Lung (tissue), 17 donors: ENCODE measurements at places on chromosomes 3 and 15. TPM values are rescaled to one million over a fixed set of nuclear protein-coding genes. Genes with fewer than 3 reads are reported as not detected.

GRCh38 chr3:89108291-89108550 is 800 bp downstream of the EPHA3 start:
- no peak for DNase-seq

DNA sequence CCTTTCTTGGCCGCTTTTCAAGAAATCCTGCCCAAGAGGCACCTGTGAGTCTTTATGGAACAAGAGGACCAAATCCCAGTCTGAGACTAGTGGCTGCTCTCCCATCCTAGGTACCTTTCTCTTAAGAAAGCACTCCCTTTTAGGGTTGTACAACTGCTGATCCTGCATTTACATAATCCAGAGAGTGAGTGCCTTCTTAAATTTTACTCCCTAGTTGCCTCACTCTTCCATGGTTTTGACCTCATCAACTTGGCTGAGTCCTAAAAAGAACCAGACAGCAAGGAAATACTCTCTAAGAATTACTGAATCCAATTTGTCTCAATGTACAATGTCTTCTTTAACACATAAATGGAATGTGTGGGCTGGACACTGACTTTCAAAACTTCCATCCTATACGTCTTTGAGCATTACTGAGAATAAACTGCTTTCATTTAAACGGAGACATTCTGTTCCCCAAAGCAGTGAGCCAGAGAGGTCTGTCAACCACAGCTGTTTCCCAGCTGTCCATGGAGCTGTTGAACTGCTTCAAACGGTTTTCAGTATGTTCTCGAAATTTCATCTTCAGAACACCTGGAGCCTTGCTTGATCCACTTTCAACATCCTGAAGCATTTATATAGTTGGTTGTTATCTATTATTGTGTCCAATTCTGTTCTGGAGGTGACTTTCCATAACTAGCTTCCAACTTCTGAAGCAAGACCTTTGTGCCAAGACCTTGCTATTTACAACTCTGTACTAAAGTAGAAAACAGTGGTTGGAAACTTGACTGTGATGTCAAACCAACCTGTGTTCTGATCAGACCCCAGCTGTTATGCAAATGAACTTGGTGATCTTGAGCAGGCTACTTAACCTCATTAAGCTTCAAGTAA is 179.1 kb downstream of the SLC9A9 start:
- peak; percentile 50 for DNase-seq

GRCh38 chr3:168583977-168584376 is 488.3 kb upstream of the GOLIM4 start:
- no peak for DNase-seq

GRCh38 chr3:3448468-3448867 is 269.0 kb upstream of the CRBN start:
- no peak for DNase-seq

The GREM1 gene
- total RNA-seq = 1.6 TPM

- peak; percentile 25 for DNase-seq
Observed at GRCh38 chr3:140911822-140912221, 29.8 kb upstream of the SLC25A36 start.

- no peak for DNase-seq
Observed at GRCh38 chr15:100318880-100319279, 22.9 kb downstream of the ADAMTS17 start.

GRCh38 chr15:100968050-100968966 is 49.2 kb downstream of the LRRK1 start:
- no peak for DNase-seq

The C3orf62 gene
- total RNA-seq = 8.2 TPM

GRCh38 chr15:39365161-39365560 is 215.7 kb upstream of the THBS1 start:
- no peak for DNase-seq

The RETNLB gene
- total RNA-seq = not detected
